SW480 (cell line): ENCODE measurements at places on chromosomes 12 and 14.

- no peak for DNase-seq
Measured at GRCh38 chr12:98374007-98374406, 141.4 kb upstream of the TMPO start.

GRCh38 chr14:60632777-60633176 is 16.5 kb downstream of the SIX1 start:
- DNase-seq = peak; percentile 43

- DNase-seq = no peak
Measured at GRCh38 chr12:85641796-85642195, 194.4 kb downstream of the RASSF9 start.

- DNase-seq = no peak
Measured at GRCh38 chr12:12441843-12442461, 85.1 kb downstream of the BORCS5 start.

GRCh38 chr14:21057803-21058675 is at the start of gene RNASE8:
Gene RNASE8 (plus strand): TSS chr14:21057822. CDS start chr14:21057893, 71 bp downstream.
- peak; percentile 7 for DNase-seq

GRCh38 chr12:47977046-47977771 is 13.8 kb downstream of the TMEM106C start:
- no peak for DNase-seq

DNA sequence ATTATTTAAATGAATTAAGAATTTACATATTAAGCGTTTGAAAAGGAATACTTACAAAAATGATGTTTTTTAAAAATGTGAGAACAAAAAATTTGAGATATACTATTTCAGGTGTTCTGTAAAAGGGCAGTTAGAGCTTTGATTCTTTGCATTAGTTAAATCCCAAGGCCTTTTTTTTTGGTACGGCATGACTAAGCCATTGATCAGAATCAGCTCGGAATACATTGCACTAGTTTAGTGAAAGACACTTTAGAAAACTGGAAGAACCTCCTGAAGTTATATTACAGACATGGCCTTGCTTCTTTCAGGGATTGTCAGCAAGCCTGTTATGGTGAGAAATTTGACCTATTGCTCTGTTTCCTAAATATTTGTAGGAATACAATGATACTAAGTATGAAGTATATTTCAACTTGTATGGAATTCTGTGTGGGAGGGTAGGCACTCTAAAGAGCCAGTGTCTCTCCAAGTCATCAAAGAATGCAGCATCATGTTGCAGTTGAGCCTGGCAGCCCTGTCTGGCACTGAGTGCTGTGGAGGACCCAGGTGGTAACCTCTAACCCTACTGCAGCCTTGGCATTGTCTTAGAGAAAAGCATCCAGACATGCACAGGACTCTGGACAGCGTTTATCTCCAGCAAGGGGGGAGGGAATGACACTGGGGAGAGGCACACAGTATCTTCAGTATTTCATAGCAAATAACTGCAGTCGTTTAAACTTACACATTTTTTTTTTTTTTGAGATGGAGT is 1.5 kb downstream of the KLC1 start:
- no peak for DNase-seq

DNA sequence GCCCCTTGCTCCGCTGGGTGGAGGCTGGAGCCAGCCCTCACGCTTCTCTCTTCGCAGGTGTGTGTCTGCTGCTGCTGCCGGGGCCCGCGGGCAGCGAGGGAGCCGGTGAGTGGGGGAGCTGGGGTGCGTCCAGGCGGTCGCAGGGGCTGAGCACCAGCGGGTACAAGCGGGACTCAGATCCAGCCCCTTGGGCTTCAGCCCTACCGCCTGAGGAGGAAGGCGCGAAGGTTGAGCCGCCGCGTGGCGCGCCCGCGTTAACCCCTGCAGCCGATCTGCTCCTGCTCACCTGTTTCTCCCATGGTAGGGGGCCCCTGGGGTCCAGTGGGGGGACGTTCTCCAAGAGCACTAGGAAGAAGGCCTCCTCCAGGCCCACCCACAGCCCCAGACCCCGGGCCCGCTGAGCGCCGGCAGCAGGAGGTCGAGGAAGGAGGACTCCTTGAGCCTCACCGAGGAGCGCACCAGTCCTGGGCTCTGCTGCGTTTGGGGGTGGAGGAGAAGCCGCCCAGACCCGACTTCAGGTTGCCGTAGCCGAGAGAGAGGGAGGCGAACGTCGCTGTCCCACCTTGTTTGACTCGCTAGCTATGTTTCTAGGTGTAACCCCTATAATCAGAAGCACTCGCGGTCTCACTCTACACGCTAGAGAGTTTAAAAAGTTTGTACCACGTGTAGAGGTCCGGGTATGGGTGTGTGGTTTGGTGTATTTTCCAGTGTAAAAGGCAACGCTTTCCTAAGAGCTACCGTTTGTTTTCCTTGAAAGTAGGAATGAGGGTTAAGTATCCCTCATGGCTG is 834 bp downstream of the COCH start:
- DNase-seq = no peak
